ENCODE measurements at places on chromosomes 5 and 9. TPM values are rescaled to one million over a fixed set of nuclear protein-coding genes. Genes with fewer than 3 reads are reported as not detected.
A peak's percentile ranks its signal among the peaks of the same experiment; 100 is the strongest.

The SCGB3A2 gene
- 70.6 TPM for polyA plus RNA-seq

The CAMLG gene
- 37.1 TPM for polyA plus RNA-seq

The GEMIN5 gene
- 7.3 TPM for polyA plus RNA-seq

The PCDHGC3 gene
- 40.8 TPM for polyA plus RNA-seq

The LRRC70 gene
- polyA plus RNA-seq = 0.30 TPM

The ARHGEF39 gene
- polyA plus RNA-seq = 5.6 TPM

The CDC25C gene
- polyA plus RNA-seq = 1.6 TPM

The ALAD gene
- 43.8 TPM for polyA plus RNA-seq

The ADRB2 gene
- polyA plus RNA-seq = 1.1 TPM

The IL13 gene
- polyA plus RNA-seq = not detected

- no peaks in the 10 kb centered on the region for H3K27me3 ChIP-seq
- no peaks in the 10 kb centered on the region for H3K36me3 ChIP-seq
Observed at GRCh38 chr5:73692166-73692640, 66.2 kb downstream of the ARHGEF28 start.

DNA sequence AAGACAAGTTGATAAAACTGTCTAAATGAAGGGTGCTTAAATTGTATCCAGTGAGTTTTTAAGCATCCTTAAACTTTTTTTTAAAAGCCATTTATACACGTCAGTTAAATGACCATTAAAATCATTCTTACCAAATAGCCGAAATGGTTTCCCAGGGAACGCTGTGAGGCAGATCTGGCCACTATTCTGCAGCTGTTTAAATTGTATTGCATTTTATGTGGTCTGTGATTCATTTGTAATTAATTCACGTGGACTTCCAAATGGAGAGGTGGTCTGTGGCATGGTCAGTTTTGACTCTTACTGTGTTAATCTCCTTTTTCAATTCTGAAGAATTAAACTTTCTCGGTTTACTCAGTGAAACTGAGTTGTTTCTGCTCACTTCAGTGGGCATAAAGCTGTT lies 113.7 kb upstream of the OTULINL start:
- H3K4me1 ChIP-seq = peaks cover 23% of the 10 kb centered on the region
- H3K27me3 ChIP-seq = no peaks in the 10 kb centered on the region
- no peak overlapping the region for H3K27ac ChIP-seq
- no peak for DNase-seq

GRCh38 chr5:149037817-149038216 lies 25.0 kb downstream of the SH3TC2 start:
- H3K4me1 ChIP-seq = no peaks in the 10 kb centered on the region
- H3K36me3 ChIP-seq = no peaks in the 10 kb centered on the region
- H3K27ac ChIP-seq = no peak overlapping the region
- H3K4me3 ChIP-seq = no peak overlapping the region
- DNase-seq = no peak
- no peaks in the 10 kb centered on the region for H3K27me3 ChIP-seq

DNA sequence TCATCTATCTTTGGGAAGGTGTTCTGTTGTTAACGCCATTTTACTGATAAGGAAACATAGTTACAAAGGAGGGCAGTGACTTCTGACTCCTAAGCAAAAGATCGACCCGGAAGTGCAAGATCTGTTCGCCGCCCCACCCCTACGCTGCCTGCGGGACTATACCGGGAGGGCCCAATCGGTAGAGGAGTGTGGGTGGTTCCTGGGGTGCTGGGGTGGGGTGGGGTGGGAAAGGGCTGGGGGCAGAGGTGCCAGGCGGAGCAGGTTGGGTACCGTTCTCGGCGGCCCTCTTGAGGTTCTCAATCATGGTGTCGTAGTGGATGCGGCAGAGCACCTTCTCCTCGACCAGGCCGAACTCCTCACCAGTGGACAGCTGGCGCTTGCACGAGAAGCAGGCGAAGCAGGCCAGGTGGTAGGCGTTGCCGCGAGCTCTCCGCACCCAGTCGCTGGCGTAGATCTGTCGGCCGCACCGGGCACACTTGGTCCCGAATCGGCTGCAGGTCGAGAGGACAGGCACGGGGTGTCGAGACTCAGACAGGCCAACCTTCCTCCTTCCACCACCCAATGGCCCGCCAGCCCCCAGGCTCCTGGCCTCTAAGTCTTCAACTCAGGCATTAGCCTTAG lies 11.8 kb downstream of the LHX6 start:
- peaks cover 100% of the 10 kb centered on the region for H3K27me3 ChIP-seq
- no peak for DNase-seq

DNA sequence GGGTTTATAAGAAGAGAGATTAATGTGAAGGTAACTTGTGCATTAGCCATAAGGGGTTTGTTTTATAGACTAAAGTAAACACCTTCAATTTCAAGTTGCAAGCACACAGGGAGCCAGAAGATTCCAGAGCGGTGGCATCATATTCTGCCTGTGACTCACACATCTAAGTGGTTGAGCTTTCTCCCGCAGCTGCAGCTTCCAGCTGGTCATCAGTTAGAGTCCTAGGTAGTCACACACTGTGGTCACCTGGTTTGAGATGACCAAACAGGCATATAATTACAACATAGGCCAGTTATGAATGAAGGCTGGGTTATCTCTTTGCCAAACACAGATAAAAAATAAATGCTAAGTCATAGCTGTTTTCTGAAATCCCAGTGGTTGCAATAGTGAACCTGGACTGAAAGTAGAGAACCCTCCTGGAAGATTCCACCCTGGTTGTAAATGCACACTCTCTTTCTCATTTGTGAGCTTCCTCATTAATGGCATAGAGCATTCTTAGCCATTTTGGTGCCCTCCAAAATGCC lies 171.3 kb downstream of the GDNF start:
- no peaks in the 10 kb centered on the region for H3K36me3 ChIP-seq
- H3K4me1 ChIP-seq = peaks cover 11% of the 10 kb centered on the region
- H3K27ac ChIP-seq = peak overlapping the region; percentile 70
- no peak overlapping the region for H3K4me3 ChIP-seq
- H3K27me3 ChIP-seq = no peaks in the 10 kb centered on the region
- DNase-seq = peak; percentile 88

DNA sequence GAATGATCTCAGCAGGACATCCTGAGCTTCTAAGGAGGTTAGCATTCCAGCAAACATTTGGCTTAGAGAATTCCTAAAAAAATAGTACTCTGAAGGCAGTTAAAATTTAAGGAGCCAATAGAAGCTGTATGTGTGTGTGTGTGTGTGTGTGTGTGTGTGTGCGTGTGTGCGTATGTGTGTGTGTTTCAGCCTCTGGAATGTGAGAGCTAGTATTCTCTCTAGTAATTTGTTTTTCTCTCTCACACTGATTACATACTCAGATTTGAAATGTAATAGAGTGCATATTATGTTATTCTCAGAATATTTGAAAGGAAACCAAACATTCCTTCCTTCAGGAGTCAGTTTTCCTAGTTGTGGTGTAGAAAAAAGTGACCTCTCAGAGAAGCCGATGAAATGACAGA lies 279.6 kb downstream of the TMEM38B start:
- H3K4me3 ChIP-seq = no peak overlapping the region
- H3K4me1 ChIP-seq = no peaks in the 10 kb centered on the region
- H3K27me3 ChIP-seq = no peaks in the 10 kb centered on the region
- H3K36me3 ChIP-seq = no peaks in the 10 kb centered on the region
- no peak for DNase-seq

GRCh38 chr5:126376443-126376842 lies 46.8 kb upstream of the GRAMD2B start:
- no peak for DNase-seq
- H3K27me3 ChIP-seq = no peaks in the 10 kb centered on the region
- H3K27ac ChIP-seq = no peak overlapping the region
- no peaks in the 10 kb centered on the region for H3K4me1 ChIP-seq

DNA sequence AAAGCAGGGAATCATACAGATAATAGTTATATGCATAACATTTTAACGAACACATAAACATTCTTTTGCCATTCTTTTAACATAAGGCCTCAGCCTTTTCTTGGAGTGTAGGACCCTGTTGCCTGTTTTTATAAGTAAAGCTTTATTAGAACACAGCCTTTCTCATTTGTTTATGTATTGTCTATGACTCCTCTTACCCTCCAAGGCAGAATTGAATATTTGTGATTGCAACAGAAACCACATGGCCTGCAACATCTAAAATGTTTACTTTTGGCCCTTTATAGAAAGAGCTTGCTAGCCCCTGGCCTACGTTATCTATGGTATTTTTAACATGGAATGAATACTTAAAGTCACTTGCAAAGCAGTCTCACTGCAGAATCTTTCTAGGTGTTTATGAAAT lies 2.6 kb downstream of the SLC31A1 start:
- H3K4me3 ChIP-seq = no peak overlapping the region
- H3K4me1 ChIP-seq = peaks cover 19% of the 10 kb centered on the region
- H3K27ac ChIP-seq = no peak overlapping the region
- no peaks in the 10 kb centered on the region for H3K27me3 ChIP-seq

- no peaks in the 10 kb centered on the region for H3K27me3 ChIP-seq
- no peaks in the 10 kb centered on the region for H3K36me3 ChIP-seq
- no peak for DNase-seq
- no peak overlapping the region for H3K27ac ChIP-seq
Observed at GRCh38 chr5:176519810-176520720, 17.1 kb downstream of the RNF44 start.

DNA sequence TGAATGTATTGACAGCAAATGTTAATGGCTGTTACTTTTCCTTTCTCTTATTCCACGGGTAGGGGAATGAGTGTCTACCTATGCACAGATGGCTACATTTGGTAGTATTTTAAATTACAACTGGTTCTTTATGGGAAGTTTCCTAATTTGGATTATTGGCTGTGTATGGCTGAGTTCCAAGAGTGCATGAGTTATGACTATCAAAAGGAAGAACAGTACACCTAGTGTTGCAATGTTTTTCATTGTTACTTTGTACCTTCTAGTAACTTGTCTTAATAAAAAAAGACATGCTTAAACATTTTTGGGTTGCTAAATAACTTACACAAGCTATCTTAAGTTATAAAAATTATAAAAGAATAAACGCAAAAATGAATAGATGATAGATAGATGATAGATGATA lies 35.8 kb upstream of the MAMDC2 start:
- no peaks in the 10 kb centered on the region for H3K36me3 ChIP-seq
- H3K27ac ChIP-seq = no peak overlapping the region
- H3K27me3 ChIP-seq = no peaks in the 10 kb centered on the region
- H3K4me3 ChIP-seq = no peak overlapping the region
- no peaks in the 10 kb centered on the region for H3K4me1 ChIP-seq

DNA sequence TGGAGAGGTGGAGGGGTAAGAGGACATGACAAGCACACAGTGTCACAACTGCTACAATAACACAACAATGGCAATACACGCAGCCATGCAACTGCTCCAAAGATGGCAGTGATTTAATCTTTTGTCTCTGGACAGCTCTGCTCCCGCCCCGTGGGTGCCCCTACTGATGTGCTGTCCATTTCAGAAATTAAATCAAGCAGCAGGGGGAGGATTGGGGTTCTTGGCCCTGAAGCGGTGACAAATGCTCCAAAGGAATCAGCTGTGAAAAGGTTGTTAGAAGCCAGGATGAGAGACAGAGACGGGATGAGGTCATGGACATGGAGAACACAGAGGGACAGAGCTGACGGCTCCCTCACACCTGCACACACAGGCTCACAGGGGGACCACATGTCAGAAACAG lies 22.6 kb downstream of the CNTFR start:
- no peak overlapping the region for H3K27ac ChIP-seq
- no peaks in the 10 kb centered on the region for H3K27me3 ChIP-seq
- no peak for DNase-seq
- H3K4me1 ChIP-seq = peaks cover 7% of the 10 kb centered on the region
- H3K4me3 ChIP-seq = no peak overlapping the region
- H3K36me3 ChIP-seq = no peaks in the 10 kb centered on the region

GRCh38 chr9:129749575-129749974 lies 3.3 kb downstream of the PTGES start:
- H3K36me3 ChIP-seq = no peaks in the 10 kb centered on the region
- peak overlapping the region; percentile 85 for H3K27ac ChIP-seq
- no peak for DNase-seq
- H3K4me1 ChIP-seq = peaks cover 19% of the 10 kb centered on the region
- no peak overlapping the region for H3K4me3 ChIP-seq

DNA sequence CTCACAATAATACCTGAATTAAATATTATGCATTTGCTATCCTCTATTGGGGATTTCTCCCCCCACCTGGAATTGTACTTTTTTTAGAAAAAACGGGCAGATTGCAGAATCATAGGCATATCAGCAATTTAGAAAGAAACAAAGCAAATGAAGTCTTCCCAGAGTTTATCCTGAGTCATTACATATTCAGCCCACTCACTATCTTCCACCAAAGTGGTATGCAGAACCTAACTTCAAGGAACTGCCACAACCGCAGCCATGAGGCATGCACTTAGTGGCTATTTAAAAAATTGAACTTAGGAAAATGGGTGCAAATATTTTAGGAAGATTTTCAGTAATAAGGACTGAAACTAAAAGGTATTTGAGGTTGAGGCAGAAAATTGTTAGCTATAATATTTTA lies 48.6 kb downstream of the UBAP1 start:
- DNase-seq = no peak
- H3K4me1 ChIP-seq = no peaks in the 10 kb centered on the region
- no peak overlapping the region for H3K27ac ChIP-seq
- H3K27me3 ChIP-seq = no peaks in the 10 kb centered on the region
- H3K36me3 ChIP-seq = no peaks in the 10 kb centered on the region

- no peaks in the 10 kb centered on the region for H3K36me3 ChIP-seq
- no peak overlapping the region for H3K27ac ChIP-seq
- peak overlapping the region; percentile 59 for H3K4me3 ChIP-seq
- H3K4me1 ChIP-seq = peaks cover 13% of the 10 kb centered on the region
- peaks cover 75% of the 10 kb centered on the region for H3K27me3 ChIP-seq
Observed at GRCh38 chr5:140041492-140042392, 1.4 kb downstream of the NRG2 start.

GRCh38 chr5:175809531-175810121 lies 61.8 kb upstream of the CPLX2 start:
- H3K4me1 ChIP-seq = no peaks in the 10 kb centered on the region
- peak overlapping the region; percentile 65 for H3K27ac ChIP-seq
- no peaks in the 10 kb centered on the region for H3K36me3 ChIP-seq
- no peaks in the 10 kb centered on the region for H3K27me3 ChIP-seq

GRCh38 chr9:8680658-8681057 lies 881.1 kb upstream of the DMAC1 start:
- H3K27me3 ChIP-seq = no peaks in the 10 kb centered on the region
- no peak overlapping the region for H3K27ac ChIP-seq
- H3K4me3 ChIP-seq = no peak overlapping the region
- no peaks in the 10 kb centered on the region for H3K36me3 ChIP-seq
- DNase-seq = no peak
- peaks cover 6% of the 10 kb centered on the region for H3K4me1 ChIP-seq

GRCh38 chr9:89442501-89442978 lies 55.4 kb downstream of the SEMA4D start:
- no peak overlapping the region for H3K27ac ChIP-seq
- H3K4me1 ChIP-seq = peaks cover 14% of the 10 kb centered on the region
- DNase-seq = no peak
- no peaks in the 10 kb centered on the region for H3K36me3 ChIP-seq

GRCh38 chr5:115147052-115147451 lies 22.7 kb downstream of the TRIM36 start:
- no peak overlapping the region for H3K4me3 ChIP-seq
- no peaks in the 10 kb centered on the region for H3K4me1 ChIP-seq
- DNase-seq = no peak
- no peaks in the 10 kb centered on the region for H3K36me3 ChIP-seq
- no peaks in the 10 kb centered on the region for H3K27me3 ChIP-seq

Measured in hepatocyte (in vitro differentiated cells).